Renal pelvis (tissue), 12 donors: ENCODE measurements at places on chromosomes 3 and 15.

DNA sequence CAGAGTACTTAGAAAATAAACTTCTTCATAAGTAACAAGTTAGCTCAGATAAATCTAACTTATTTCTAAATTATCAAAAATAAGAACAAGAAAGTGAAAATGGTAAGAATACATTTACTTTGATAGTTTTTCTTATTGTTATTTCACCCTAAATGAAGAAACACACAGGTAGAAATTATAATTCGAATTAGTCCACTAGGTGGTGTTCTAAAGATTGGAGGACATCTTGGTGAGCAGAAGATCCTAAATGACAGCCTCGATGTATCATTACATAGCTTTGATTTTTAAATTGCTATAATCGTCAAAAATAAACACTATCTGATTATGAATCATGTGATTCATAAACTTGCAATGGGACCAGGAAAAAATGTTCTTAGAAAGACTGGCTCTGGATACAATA, 280.8 kb upstream of the UBE2E2 start:
- no peak for DNase-seq

DNA sequence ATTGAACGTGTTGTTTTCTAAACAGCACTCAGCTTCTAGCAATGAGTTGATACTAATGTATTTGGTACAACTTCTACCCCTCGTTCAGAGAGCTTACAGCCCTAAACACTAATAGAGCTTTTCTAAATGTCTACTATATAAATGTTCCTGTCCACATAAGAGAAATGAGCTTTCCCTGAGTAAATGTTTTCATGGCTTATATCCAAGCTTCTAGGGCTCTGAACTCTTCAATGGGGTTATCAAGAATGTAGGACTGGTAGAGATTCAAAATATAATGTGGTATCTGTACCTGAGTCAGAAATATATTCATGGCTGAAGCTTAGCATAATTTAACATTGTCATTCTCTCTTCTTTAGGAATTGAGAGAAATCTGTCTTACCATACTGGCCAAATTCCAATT, 73.4 kb downstream of the SERPINI1 start:
- no peak for DNase-seq

DNA sequence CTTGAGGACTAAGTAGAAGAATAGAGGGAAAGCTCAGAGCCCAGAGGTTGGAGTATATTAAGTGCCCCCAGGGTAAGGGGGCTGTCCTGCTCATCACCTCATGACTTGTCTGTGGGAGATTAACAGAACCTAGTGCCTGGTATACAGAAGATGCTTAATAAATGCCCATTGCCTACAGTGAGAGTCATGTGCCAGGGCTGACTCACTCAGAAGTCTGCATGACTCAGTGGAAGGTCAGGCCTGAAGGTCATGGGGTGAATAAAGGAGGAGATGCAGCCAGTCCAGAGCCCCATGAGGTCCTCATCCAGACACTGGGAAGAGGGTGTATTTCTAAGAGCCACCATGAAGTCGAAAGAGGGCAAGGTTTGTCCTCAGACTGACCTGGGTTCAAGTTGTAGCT, 62.5 kb upstream of the TLE3 start:
- no peak for DNase-seq

- no peak for DNase-seq
Observed at GRCh38 chr15:50996641-50997040, 88.2 kb downstream of the AP4E1 start.

DNA sequence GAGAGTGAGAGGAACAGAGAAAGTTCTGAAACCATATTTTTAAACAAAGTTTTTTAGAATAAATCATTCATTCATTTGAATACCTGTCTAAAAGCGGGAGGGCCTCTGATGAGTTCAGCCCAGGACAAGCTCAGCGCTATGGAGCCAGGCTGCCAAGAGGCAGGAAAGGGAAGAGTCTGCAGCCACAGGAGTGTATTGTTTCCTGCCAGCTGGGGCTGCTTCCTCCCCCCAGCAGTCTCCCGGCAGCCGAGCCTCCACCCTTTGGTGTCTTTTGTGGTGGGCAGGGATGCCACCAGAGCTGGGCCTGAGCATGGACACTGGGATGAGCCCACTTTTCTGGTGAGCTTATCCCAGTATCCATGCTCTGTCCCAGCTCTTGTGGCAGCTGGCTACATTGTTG, 199.5 kb upstream of the TPRG1 start:
- DNase-seq = no peak

GRCh38 chr3:66259566-66260255, 38.9 kb downstream of the SLC25A26 start:
- no peak for DNase-seq

DNA sequence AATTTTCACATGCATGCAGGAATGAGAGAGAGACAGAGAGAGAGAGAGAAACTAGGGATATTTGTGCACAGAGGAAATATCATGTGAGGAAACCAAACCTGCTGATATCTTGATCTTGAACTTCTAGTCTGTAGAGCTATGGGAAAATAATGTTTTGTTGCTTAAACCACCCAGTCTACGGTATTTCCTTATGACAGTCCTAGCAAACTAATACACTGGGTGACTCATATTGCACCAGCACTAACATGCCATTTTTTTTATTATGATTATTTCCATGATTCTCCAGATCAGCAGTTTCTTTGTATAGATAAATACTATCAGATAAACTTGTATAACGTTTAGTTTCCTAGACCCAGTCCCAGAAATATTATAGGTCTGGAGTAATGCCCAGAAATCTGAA, 1259.0 kb downstream of the ZPLD1 start:
- DNase-seq = no peak

GRCh38 chr3:28053759-28054158, 187.7 kb upstream of the CMC1 start:
- DNase-seq = no peak
